ENCODE measurements at places on chromosomes 7 and 10.
A peak's percentile ranks its signal among the peaks of the same experiment; 100 is the strongest.

GRCh38 chr10:3747984-3748383 lies 37.0 kb downstream of the KLF6 start:
- DNase-seq: no peak

DNA sequence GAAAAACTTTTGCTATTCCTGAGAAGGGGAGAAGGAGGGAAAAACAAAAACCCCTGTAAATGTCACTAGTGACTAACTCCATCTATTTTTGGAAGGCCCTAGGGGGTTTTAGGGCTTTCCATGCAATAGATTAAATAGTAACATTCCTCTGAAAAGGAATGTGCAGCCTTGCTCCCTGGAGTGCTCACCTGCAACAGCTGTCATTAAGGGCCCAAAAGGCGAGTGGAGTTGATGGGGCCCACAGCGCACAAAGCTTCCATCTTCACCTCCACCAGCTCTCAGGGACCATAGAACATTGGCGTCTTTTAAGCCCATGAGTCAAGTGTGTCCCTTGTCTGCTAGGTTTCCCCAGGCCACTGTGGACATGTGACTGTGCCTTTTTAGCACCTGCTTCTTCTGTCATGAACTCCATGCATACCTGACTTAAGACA lies 58.0 kb upstream of the IL6 start:
- DNase-seq: no peak

DNA sequence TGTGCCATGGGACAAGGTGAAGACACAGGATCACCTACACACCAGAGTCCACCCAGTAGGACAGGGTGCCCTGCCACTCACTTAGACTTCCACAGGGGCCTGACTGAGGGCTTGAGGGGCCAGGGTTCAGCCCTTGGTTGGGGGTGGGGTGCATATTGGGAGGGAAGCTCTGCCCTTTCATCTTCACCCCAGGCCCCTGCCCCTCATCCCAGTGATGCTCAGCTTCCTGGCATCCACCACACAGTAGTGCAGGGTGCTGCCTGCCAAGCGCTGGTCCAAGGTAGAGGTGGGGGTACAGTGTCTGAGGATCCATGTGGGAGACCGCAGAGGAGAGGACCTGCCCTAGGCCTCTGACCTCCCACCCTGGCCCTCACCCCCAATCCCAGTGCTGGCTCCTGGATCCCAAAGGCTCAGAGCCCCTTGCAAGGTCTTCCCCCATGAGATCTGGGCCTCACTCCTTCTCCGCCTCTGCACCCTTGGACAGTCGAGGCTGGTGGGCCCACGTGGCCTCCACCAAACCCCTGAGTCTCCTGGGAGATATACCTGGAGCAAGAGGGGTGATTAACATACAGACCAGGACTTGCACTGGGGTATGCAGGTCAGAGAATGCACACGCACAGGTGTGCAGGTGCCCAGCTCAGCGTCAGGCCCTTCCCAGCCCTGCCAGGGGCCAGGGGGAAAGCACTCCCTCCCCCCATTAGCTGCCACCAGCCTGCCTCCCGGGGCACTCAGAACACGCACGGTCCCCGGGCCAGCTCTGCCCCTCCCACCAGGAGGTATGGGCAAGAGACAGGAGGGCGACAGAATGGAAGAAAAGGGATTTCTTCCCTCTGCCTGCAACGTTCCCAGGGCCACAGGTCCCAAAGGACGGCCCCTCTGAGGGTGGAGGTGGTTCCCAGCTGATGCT lies 8.6 kb upstream of the IRF5 start:
- no peak for DNase-seq

DNA sequence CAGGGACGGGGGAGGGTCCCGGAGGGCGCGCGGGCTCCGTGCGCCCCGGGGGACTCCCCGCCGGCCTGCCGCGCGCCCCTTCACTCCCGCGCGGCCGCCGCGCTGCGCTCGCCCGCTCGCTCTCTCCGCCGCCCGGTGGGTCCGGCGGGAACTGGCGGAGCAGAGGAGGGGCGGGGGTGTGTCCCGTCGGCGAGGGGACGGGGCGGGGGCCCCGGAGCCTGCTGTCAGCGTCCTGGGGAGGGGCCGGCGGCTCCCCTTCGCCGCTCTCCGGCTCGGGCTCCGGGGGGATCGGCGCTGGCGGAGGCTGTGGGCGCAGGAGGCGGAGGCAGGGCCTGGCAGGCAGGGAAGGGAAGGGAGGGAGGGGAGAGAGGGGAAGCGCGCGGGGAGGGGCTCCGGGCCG lies at the start of gene SH3PXD2A:
SH3PXD2A (minus strand) TSS at position 153 of the 400 bp plus-strand sequence. CDS start 310 bp downstream, outside the sequence.
- DNase-seq: peak; percentile 7

- DNase-seq: no peak
Observed at GRCh38 chr7:106613848-106614560, 47.0 kb downstream of the CCDC71L start.

- DNase-seq: no peak
Observed at GRCh38 chr7:107982042-107982840, 20.7 kb downstream of the LAMB1 start.

- DNase-seq: no peak
Observed at GRCh38 chr7:130948822-130949221, 214.8 kb upstream of the KLF14 start.

DNA sequence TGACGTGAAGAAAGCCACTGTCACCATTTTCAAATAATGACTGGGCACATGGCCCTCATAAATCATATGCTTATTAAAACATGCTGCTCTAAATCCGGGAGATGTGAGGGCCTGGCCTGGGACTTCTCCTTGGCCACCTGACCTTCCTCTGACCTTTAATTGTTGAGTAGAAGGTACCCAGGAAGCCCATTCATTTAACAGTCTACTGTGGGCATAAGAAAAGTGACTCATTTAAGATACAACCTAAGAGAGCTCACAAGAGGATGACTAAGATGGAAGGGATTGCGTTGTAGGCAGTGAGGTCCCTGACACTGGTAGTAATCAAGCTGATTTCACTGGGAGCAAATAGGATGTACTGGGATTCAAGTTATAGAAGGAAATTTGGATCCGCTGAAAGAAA lies 203.4 kb upstream of the GPR26 start:
- DNase-seq: no peak

- no peak for DNase-seq
Observed at GRCh38 chr7:146117576-146117975, 975 bp downstream of the CNTNAP2 start.

DNA sequence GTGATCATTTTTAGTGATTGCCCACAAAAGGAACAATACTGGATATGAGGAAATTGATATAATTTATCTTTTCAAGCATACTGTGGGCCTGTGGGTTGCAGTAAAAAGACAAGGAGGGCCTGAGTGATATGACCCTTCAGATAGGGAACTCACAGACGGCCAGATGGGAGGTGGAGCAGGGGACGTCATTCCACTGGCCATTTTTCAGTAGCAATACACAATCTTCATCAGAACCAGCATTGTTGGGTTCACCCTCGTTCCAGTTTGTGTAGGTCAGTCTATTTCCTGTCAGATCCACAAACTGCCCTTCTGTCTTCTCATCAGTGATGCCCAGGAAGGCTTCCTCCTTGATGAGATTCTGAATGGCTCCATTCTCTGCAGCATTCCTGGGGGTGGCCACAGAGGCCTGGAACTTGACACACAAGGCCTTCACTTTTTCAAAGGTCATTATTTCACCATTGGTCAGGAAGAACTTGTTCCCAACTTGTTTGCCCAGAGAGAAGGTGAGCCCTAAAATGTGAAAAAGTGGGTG lies 4.5 kb downstream of the MBL2 start:
- DNase-seq: no peak

DNA sequence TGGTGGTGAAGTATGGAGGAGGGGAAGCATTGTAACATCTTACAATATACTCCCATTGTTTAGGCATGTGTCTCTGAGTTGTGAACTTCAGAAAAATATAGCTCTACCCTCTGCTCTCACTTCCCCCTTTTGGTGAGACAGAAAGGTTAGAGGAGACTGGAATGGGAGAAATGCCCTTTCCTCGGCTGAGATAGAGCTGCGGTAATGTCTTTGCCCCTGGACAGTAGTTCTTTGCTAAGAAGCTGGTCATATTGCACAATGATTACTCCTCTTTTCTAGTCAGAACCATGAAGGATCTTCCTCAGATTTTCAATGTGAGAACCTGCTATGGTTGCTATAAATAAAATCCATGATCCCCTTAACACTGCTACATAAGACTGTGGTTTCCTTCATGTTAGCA lies 171.0 kb downstream of the SEM1 start:
- no peak for DNase-seq

- no peak for DNase-seq
Observed at GRCh38 chr10:30284865-30285594, 64.0 kb downstream of the MTPAP start.

- no peak for DNase-seq
Observed at GRCh38 chr10:132806561-132807003, 20.6 kb upstream of the NKX6-2 start.

GRCh38 chr7:6012355-6013104 lies 3.5 kb downstream of the AIMP2 start:
- no peak for DNase-seq

- no peak for DNase-seq
Observed at GRCh38 chr10:4830551-4830950, 4.5 kb downstream of the AKR1E2 start.

DNA sequence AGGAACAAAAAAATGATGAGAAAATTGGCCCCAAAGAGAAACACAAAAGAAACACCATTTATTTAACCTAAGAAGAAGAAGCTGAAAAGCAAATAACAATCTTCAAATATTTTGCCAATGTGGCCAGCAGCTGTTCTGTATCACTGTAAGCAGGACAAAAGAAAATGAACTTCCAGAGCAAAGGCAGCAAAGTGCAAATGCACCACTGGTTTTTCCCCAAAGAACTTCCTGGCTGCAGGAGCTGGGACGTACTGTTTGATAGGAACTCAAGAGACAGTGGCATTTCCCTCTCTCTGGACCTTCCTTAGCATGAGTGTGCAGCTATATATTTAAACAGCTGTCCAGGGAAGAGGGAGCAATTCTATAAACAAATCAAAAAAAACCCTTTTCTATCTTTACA lies 60.4 kb downstream of the RNLS start:
- DNase-seq: no peak

- no peak for DNase-seq
Observed at GRCh38 chr10:95309958-95310357, 19.2 kb upstream of the PDLIM1 start.

DNA sequence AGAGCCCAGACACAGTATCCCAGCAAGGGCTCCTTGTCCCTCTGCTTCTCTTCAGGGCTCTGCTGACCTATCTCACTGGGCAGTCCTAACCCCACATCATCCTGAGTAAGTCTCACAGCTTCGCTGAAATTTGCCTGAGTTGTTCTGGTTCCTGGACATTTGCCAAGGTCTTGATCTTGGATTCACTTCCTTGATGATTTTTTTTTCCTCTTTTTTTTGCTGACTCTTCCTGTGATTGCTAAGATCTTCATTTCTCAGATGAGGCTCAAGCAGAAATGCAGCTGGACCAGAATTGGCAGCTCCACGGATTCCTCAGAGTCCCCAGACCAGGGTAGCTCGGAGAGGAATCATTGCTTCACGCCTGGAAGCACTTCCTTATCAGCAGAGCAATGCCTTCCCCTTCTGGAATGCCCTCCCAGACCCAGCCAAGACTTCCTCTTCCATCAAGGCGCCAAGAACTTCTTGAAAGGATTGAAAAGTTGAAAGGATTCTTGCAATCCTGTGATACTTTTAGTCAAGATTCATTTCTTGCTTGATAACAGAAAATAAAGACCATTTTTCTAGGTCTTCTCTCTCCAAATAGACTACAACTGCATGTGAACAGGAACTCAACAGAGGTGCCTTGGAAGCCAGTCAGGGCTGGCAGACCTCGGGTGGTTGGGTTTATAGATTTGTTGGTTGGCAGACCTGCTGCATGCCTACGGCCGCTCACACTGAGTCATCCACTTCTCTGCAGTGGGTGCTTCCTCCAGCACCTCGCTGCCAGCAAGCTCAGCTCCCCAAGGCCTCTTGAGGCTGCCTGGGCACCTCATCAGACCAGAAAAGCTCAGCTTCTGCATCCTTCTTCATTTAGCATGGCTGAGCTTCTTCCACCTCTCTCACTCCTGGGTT lies 8.8 kb upstream of the AFAP1L2 start:
- no peak for DNase-seq

DNA sequence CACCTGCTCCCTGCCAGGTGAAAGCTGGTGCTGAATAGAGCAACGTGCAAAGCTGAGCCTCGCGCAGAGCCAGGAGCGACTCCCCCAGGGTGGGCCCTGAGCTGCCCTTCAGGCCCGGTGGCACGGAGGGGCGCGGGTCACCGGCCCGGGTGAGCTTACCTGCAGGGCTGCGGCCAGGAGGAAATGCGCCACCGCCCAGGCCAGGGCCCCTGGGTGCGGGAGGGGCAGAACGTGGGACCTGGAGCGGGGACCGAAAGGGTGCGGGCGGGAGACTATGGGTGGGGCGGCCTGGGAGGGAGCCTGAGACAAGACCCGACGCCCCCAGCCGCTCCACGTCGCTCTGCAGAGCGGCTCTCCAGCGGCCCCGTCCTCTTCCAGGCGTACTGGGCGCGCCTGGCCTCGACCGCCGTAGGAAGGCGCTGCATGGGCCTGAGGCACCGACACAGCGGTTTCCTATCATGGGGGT lies 122.1 kb downstream of the BTAF1 start:
- no peak for DNase-seq

- DNase-seq: no peak
Observed at GRCh38 chr7:24574386-24574785, 1.1 kb downstream of the PALS2 start.

- peak; percentile 11 for DNase-seq
Observed at GRCh38 chr7:30974605-30975255, 11.0 kb downstream of the GHRHR start.
